ENCODE measurements at places on chromosomes 5 and 9.

DNA sequence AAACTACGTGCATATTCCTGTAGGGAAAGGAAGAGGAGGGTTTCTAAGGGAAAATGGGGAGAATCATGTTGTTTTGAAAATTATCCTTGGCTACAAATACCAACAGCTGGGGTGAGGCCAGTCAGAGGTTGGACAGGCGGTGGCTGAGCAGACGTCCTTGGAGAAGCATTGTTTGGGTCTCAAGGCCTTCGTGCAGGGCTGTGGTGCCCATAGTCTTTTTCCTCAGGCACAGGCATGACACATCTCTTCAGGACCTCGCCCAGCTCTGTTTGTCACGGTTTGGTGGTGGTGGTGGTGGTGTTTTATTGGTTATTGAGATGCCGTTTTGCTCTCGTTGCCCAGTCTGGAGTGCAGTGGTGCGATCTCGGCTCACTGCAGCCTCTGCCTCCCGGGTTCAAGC is 27.8 kb upstream of the EGFL7 start:
- DNase-seq, result no peak

DNA sequence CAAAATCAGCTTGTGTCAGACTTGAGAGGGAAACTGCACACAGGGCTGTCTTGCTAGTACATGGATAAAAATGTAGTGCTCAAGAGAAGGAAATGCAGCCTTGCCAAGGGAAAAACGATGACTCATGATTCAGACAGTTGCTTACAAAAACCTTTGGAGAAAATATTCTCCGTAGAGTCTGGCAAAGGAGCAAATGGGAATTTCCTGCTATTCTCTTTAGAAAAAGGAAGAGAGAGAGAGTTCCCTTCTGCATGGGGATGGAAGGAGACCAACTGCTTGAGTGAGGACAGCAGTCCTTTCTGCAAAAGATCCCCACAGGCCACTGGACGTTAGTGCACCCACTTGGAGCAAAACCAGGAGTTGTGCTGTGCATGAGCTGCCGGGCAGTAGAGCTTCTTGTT is 7.6 kb downstream of the IFNB1 start:
- DNase-seq, result no peak

GRCh38 chr5:87231037-87231808 is 36.5 kb upstream of the RASA1 start:
- peak; percentile 4 for DNase-seq

GRCh38 chr5:92860061-92860460 is 721.0 kb downstream of the NR2F1-AS1 start:
- no peak for DNase-seq

GRCh38 chr9:126027566-126027965 is 280.4 kb downstream of the PBX3 start:
- no peak for DNase-seq

DNA sequence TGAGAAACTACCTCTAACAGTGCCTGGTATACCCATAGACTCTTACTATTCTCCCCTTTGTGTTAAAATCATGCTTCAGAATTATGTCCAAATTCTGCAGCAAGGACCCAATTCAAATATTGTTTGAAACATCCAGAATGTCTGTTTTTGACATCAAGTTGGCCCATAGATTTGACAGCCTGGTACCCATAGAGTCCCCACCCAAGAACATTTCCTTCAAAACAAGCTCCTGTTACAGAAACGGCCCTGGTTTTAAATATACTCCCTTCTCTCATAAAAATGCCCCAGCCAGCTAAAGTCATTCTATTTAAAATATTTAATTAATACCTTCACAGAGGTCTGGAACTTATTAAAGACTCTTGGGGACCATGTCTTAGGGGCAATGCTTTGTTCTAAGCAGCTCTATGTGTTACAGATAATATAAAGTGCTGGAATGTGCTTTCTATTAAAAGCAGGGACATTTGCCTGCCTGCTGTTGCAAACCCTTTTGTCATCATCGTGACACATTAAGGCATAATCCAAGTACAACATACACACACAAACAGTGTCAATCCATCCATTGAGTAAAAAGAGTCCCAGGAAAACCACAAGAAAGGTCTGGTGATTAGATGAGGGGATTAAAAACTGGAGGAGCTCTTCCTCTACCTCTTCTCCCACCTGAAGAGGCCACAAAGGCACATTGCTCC is 321.7 kb downstream of the MLLT3 start:
- DNase-seq, result no peak

DNA sequence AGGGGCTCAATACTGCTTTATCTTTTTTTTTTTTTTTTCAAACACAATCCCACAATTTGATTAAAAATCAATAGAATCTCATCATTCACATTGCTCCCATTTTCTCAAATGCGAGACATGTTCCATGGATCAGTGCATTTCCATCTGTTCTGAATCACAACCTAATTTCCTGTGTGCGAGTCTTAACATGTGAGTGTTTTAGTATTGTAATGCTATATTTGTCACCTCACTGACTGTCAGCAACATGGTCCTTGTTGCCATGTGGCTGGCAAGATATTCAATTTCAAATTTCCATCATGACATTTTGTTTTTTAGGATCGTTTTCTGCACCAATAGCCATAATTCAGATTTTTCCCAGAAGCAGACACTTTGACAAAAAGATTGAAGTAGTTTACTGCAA is 233.2 kb upstream of the PRDM9 start:
- no peak for DNase-seq

GRCh38 chr5:65047948-65048690 is 279.4 kb downstream of the CWC27 start:
- no peak for DNase-seq

DNA sequence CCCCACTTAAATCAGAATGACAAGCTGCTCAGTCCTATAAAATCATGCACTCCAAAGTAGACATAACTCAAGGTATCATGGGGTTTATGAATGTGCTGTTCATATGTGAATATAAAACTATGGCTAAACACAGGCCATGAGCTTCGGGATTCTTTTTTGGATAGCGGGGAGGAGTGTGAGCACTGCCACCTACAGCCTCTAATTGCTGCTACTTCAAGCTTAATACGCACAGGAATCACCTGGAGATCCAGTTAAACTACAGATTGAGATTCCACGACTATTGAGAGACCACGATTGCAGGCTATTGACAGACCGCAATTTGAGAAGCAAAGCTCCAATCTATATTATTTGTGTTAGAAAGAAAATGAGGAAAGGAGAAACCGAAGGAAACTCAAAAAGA is 231.6 kb downstream of the MCTP1 start:
- no peak for DNase-seq

DNA sequence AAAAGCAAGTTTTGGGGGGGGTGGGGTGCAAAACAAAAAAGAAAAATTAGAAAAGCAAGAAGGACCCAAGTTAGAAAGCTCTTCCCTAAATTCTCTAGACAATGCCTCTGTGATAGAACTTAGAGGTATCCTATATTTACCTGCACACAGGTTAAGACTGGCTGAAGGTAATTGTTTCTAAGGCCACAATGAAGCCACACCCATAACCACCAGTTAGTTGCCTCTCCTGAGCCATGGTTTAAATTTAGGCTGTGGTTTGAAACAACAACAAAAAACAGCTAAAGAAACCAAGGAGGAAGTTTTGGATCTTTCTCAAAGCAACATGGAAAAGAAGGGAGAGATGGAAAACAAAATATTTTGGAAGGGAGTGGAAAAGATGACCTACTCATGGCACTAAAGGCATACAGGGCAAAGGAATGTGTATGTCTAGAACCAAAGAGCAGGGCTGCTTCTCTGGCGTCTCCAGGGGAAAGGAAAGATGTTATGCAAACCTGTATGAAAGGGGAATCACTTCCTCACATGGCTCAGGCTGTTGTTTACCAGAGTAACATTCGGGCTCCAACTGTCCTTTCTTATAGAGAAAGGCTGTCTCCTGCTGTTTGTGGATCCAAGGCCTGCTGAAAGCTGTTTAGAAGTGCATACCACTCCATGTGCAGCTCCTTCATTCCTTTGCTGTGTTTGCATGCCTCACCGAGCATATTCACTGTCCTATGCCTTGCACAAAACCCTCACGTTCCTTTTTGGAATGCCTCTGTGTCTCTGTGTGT is 408.9 kb upstream of the MPDZ start:
- DNase-seq, result no peak

DNA sequence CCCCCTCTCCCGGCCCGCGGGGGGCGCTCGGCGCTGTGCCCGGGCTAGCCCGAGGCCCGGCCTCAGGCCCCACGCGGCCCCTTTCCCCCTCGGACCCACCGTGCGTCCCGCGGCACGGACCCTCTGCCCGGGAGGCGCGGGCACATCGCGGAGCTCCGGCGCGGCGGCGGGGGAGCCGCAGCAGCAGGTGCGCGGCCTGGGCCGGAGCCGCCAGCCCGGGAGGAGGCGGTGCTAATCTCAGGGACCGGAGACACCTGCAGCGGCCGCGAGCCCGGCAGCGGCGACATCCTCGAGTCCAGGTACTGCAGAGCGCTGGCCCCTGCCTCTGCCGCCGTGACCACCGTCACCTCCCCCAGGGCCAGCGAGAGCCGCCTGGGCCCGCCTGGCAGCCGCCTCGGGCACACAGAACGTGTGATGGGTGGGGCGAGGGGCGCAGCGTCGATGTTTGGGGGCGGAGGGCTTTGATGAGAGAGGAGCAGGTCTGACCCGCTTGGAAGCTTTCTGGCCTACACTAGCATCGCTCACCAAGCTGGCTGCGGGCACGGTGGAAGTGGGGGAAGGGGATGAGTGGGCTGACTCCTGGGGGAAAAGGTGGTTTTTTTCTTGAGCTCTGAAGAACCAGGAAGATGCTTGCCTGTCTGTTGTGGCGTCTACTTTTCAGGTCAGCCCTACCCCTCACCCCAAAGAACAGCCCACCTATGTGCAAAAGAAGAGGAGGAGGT is 524 bp downstream of the CYFIP2 start:
- no peak for DNase-seq

DNA sequence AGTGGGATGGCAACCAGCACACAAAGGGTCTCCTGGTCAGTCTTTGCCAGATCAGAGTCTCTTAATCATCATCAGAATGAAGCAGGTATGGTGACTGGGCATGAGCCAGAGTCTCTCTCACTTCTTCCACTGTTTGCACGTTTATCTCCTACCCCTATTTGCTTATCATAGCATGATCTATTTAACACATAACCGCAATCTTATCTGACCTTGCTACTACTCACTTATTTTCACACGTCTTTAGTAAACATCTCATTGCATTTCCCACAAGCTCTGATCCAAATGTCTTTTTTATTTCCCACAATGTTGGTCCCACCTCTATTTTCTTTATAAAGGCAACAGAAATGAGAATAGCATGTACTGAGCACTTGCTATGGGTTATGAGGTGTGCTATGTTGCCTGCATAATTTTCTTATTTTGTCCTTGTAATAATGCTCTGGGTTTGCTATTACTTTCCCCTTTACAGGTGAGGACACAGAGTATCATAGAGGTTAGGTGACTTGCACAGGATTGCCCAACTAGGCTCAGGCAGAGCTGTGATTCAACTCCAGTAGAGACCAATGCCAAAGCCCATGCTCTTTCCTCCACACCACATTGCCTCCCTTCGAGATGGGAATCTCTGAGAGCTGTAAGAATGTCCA is 39.7 kb upstream of the IL7R start:
- DNase-seq, result no peak

- DNase-seq, result no peak
Observed at GRCh38 chr9:3043369-3043768, 199.5 kb upstream of the PUM3 start.

DNA sequence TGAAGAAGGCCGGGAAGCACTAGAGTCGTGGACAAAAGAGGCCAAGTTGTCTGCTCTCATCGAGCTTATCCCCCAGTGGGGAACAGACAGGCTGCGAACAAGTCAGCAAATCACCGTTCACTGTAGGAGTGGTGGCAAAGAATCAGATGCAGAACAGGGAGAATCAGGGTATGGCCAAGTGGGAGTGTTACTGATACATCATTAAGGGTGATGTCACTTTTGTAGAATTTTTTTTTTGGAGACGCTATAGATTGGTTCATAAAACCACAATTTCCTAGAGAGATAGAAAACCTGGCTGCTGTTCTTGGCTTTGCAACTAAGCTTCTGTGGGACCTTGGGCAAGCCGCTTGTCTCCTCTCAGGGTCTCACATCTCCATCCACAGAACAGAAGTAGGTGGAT is 21.3 kb downstream of the SPRY4 start:
- DNase-seq, result no peak

- peak; percentile 24 for DNase-seq
Observed at GRCh38 chr9:4301971-4302427, 2.1 kb upstream of the GLIS3 start.

- DNase-seq, result no peak
Observed at GRCh38 chr5:173311818-173312585, 16.2 kb downstream of the STC2 start.

DNA sequence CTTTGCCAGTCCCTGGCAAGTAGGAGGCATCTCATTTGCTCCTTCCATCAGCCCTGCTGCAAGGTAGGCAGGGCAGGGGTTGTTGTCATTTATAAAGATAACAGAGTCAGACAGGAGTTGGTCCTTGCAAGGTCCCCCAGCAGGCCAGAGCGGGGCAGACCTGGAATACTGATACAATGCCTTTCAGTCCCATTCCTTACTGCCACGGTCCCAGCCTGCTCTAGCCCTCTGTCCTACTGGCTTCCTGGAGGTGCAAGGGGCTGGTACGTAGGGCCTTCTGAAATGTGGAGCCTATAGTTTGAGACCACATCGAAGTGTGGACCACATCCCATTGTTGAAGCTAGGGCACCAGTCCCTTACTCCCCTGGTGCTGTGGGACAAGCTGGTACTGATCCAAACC is 42.8 kb upstream of the PITX1 start:
- no peak for DNase-seq

- DNase-seq, result no peak
Observed at GRCh38 chr5:23877847-23878246, 370.4 kb downstream of the PRDM9 start.

DNA sequence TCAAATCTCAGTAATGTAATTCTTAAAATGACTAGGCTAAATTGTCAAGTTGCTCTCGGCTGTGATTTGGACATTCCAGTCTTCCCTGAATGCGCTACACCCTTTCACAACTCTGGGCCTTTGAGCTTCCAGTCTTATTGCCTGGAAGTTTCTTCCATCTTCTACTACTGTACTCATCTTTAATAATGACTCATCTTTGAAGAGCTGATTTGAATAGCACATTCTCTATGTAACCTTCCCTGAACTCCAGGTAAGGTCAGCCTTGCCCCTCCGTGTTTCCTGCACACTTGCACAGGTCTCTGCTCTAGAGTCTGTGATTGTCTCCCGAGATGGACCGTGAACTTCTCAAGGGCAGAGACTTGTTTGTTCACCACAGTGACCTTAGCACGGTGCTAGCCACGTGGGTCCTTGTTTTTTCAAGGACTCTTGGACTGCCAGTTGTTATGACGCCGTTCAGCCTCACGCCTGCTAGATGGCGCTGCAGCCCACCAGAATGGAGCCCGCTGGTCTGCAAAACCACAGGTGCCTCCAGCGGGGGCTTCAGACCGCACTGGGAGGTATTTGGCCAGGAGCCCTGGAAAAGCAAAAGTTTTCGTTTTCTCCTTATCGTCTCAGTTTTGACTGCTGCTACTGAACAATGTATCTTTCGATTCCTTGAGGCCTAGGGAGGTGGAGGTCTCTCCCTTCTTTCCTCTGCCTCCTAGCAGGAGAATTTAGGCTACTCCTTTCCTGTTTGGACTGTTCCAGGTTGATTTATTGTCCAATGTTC is 44.4 kb downstream of the SEC61B start:
- DNase-seq, result peak; percentile 54

DNA sequence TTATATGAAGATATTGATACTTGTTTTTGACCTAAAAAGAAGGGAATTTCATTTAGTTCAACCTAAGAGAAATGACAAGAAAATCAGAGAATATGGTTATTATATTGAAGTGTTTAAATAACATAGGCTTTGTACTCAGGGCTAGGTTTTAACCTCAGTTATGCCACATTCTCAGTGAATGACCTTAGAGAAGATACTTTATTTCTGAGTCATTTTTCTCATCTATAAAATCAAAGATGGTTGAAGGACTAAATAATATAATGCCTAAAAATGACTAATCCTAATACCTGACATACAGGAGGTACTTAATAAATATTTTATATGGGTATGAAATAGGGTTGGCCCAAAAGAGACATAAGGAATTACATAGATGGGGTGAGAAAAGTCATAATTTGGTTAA is 32.3 kb downstream of the DIMT1 start:
- DNase-seq, result no peak
